Kidney (tissue), 22 donors: ENCODE measurements at places on chromosomes 2 and 18. TPM values are rescaled to one million over a fixed set of nuclear protein-coding genes. Genes with fewer than 3 reads are reported as not detected.

Gene RAX
- polyA plus RNA-seq: not detected

Gene C2orf72
- polyA plus RNA-seq: 2.6 TPM

Gene PTPRM
- polyA plus RNA-seq: 52.4 TPM

Gene HOXD13
- not detected for polyA plus RNA-seq

Gene IL36G
- polyA plus RNA-seq: 1.7 TPM

Gene EMILIN1
- polyA plus RNA-seq: 32.1 TPM

Gene LOXHD1
- not detected for polyA plus RNA-seq

Gene MSH6
- 13.3 TPM for polyA plus RNA-seq

Gene MYO3B
- 3.5 TPM for polyA plus RNA-seq

Gene ADCYAP1
- 1.8 TPM for polyA plus RNA-seq

Gene CYP27C1
- polyA plus RNA-seq: not detected

Gene TMEM169
- 1.6 TPM for polyA plus RNA-seq

Gene EGR4
- not detected for polyA plus RNA-seq

Gene RIT2
- polyA plus RNA-seq: not detected

Gene PAIP2B
- polyA plus RNA-seq: 10.6 TPM

Gene VPS54
- polyA plus RNA-seq: 17.4 TPM

Gene TMEM17
- polyA plus RNA-seq: 4.2 TPM

- DNase-seq: no peak
- peaks cover 8% of the 10 kb centered on the region for H3K4me1 ChIP-seq
- H3K4me3 ChIP-seq: peak overlapping the region; percentile 93
- no peak overlapping the region for H3K27ac ChIP-seq
Observed at GRCh38 chr18:2572171-2572569, 813 bp downstream of the NDC80 start.

DNA sequence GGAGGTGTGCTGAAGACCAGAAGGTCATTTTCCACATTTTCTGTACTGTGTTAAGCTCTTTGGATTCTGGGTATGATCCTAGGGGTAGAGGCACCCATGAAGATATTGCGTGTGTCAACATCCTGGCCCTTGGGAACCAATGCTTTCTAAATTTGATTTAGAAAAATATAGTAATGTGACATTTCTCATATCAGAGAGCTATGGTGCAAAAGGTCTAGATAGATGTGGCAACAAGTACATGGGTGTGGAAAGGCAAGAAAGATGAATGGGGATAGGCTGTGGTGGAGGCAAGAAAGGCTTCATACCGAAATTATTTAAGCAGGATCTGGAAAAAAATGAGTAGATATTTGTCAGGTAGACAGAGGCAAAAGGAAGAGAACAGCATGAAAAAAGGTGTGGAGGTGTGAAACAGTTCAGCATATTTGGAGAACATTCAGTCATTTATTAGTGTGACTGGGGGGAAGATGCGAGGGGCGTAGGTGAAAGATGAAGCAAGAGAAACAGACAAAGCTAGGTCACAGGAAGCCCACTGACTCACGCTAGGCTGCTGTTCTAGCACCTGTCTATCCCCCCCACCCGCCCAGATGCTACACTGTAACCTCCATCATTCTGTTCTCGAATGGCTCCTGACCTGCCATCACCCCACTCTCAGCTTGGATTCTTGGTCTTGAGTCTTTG is 11.7 kb downstream of the DOK1 start:
- no peak overlapping the region for H3K4me3 ChIP-seq
- H3K4me1 ChIP-seq: no peaks in the 10 kb centered on the region
- DNase-seq: no peak

DNA sequence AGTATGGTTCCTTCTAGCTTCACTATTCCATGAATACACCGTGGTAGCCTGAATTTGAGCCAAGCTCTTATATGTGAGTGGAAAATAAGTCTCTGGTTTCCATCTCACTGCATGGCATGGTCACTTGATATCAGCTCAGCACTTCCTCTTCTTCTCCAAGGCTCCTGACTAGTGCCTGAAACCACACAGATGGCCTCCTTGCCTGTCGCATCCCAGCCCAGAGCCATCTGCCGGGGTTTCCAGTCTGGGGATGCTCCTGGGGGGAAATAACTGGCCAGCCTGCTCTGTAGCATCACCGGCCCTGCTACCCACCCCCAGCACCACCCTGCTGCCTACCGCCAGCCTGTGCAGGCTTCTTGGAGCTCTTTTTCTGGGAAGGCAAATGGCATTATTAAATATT is 7.7 kb upstream of the MARCHF4 start:
- no peak for DNase-seq
- no peak overlapping the region for H3K27ac ChIP-seq
- H3K4me1 ChIP-seq: no peaks in the 10 kb centered on the region
- no peaks in the 10 kb centered on the region for H3K27me3 ChIP-seq
- H3K4me3 ChIP-seq: no peak overlapping the region
- no peaks in the 10 kb centered on the region for H3K36me3 ChIP-seq

DNA sequence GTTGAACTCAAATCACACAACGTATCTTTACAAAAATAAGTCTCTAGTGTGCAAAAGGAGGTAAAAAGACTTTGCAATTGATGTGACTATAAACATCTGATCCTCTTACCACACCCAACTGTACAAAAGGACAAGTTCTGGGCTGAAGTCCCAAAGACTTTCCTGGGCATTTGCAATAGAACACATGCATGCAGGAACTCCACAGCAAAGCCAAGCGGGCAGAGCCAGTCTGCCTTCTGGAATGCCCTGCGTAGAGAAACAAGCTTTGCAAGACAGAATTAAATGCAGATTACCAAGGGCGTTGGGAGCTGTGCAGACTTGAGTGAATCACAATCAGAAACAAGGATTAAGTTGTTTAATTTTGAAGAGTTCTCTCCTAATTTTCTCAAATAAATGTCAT is 208.4 kb upstream of the ZNF521 start:
- no peak for DNase-seq
- H3K27ac ChIP-seq: no peak overlapping the region
- H3K27me3 ChIP-seq: no peaks in the 10 kb centered on the region
- H3K36me3 ChIP-seq: no peaks in the 10 kb centered on the region
- no peaks in the 10 kb centered on the region for H3K4me1 ChIP-seq

DNA sequence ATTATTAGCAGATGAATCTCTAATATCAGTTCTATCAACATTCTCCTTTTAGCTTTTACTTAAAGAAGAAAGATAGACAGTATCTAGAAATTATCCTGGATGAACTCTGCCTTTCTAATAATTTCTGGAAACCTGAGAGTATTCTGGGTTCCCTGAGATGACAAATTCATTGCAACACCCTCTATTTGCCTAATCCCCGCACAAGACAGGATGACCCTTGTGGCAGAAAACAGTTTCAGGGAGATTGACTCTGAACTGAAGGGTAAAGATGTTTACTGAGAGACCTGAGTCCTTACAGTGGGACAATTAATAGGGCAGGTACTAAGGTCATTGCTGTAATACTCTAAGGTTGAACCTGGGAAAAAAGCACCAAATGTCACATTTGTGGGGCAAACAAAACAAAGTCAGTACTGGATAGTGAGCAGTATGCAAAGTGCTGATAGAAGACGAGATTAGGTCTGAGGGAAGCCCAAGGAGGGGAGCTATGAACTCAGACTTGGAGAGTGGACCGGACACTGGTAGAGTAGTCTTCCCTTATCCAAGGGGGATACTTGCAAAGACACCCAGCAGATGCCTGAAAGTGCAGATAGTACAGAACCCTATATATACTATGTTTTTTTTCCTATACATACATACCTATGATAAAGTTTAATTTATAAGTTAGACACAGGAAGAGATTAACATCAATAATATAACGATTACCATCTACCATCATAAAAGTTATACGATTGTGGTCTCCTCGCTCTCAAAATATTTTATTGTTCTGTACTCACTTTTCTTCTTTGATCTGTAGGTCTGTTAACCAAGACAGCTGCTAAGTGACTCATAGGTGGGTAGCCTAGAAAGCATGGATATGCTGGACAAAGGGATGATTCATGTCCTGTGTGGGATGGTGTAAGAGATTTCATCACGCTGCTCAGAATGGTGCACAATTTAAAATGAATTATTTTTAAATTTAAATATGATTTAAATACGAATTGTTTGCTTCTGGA is 148.3 kb upstream of the KLHL14 start:
- no peak overlapping the region for H3K4me3 ChIP-seq
- H3K27ac ChIP-seq: no peak overlapping the region
- no peaks in the 10 kb centered on the region for H3K4me1 ChIP-seq
- no peak for DNase-seq

GRCh38 chr2:170715932-170716777 is 1.0 kb downstream of the SP5 start:
- no peak overlapping the region for H3K27ac ChIP-seq
- no peaks in the 10 kb centered on the region for H3K36me3 ChIP-seq
- no peak overlapping the region for H3K4me3 ChIP-seq
- DNase-seq: no peak
- H3K4me1 ChIP-seq: no peaks in the 10 kb centered on the region

GRCh38 chr18:59426855-59427254 is 67.8 kb upstream of the LMAN1 start:
- no peaks in the 10 kb centered on the region for H3K4me1 ChIP-seq
- DNase-seq: no peak

- peak overlapping the region; percentile 44 for H3K4me3 ChIP-seq
- no peaks in the 10 kb centered on the region for H3K36me3 ChIP-seq
- DNase-seq: no peak
Observed at GRCh38 chr18:5542515-5543035, 1.2 kb downstream of the EPB41L3 start.

GRCh38 chr2:193333539-193333938 is 1138.8 kb upstream of the TMEFF2 start:
- no peak overlapping the region for H3K4me3 ChIP-seq
- no peaks in the 10 kb centered on the region for H3K27me3 ChIP-seq
- no peak overlapping the region for H3K27ac ChIP-seq
- no peaks in the 10 kb centered on the region for H3K36me3 ChIP-seq
- no peak for DNase-seq
- no peaks in the 10 kb centered on the region for H3K4me1 ChIP-seq

DNA sequence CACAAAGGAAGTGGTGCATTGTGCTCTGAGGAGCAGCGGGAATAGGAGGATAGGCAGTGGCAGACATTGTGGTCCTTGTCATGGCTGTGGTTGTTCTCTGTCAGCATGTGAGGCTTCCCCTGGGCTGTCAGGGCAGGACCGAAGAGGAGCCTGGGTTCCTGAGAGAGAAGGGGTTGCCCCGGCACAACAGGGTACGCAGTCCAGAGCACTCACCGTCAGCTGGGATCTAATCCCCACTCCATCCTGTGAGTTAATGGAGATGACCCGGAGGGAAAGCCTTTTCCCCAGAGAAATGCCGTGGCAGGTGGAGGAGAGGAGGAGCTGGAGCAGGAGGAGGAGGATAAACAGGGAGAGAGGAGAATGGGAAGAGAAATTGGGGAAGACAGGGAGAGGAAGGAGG is 396.7 kb upstream of the HS6ST1 start:
- no peak overlapping the region for H3K4me3 ChIP-seq
- no peaks in the 10 kb centered on the region for H3K27me3 ChIP-seq
- H3K4me1 ChIP-seq: no peaks in the 10 kb centered on the region
- no peak overlapping the region for H3K27ac ChIP-seq
- no peak for DNase-seq

GRCh38 chr2:168708080-168708479 is 94.4 kb upstream of the NOSTRIN start:
- H3K4me1 ChIP-seq: no peaks in the 10 kb centered on the region
- no peak for DNase-seq
- no peaks in the 10 kb centered on the region for H3K36me3 ChIP-seq
- no peak overlapping the region for H3K27ac ChIP-seq
- H3K27me3 ChIP-seq: no peaks in the 10 kb centered on the region

DNA sequence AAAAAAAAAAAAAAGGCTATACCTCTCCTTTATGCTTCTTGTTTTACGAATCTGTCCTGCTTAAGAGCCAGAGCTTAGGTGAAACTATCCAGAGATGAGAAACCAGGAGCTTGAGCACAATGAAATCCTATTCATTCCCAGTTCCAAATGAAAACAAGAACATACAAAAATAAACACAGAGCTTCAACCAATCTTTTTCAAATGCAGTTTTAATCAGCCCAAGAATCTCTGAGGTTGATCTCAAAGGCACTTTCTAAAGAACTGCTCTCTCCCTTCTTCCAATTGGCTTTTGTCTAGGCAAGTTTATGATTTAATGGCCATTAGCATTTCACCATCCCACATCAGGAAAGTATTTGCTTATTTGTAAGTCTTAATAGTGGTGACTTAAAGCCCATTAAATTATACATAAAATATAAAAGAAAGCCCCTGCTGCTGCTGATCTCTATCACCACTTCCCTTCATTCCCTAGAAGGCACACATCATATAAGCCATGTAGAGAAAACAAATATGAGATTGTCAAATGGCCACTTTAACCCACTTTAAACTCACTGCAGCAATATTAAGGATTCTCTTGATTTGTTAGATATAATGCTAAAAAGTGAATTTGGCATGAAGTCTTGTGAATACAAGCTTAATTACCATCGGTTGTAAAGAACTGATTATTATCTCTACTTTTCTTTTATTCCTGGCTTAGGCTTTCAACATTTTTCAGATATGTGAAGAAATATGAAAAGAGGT is 29.3 kb upstream of the SCN9A start:
- H3K27ac ChIP-seq: no peak overlapping the region
- no peak for DNase-seq
- H3K4me1 ChIP-seq: no peaks in the 10 kb centered on the region
- no peak overlapping the region for H3K4me3 ChIP-seq
- H3K27me3 ChIP-seq: no peaks in the 10 kb centered on the region
- H3K36me3 ChIP-seq: no peaks in the 10 kb centered on the region

GRCh38 chr2:74944987-74945787 is 13.3 kb upstream of the POLE4 start:
- no peaks in the 10 kb centered on the region for H3K36me3 ChIP-seq
- H3K4me3 ChIP-seq: no peak overlapping the region
- DNase-seq: no peak

DNA sequence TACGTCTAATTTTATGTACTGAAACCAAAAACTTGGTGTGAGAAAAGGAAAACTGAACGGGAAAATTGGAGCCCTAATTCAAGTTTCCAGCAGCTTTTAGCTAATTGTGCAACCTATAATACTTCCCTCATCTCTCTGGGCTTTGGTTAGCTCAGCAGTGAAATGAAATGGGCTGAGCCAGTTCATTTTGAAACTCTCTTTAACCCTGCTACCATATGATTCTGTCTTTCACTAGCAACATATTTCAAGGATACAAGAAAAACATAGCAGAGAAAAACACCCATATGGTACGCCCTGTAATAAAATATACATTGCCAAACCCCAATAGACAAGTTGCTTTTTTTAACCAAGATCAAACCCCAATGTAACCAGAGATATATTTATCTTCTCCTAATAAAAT is 799 bp downstream of the SYT4 start:
- no peak for DNase-seq
- H3K4me3 ChIP-seq: no peak overlapping the region
- no peak overlapping the region for H3K27ac ChIP-seq
- H3K36me3 ChIP-seq: no peaks in the 10 kb centered on the region
- H3K4me1 ChIP-seq: no peaks in the 10 kb centered on the region

- H3K27me3 ChIP-seq: no peaks in the 10 kb centered on the region
- no peak overlapping the region for H3K4me3 ChIP-seq
- DNase-seq: no peak
Observed at GRCh38 chr18:23521271-23521670, 18.0 kb downstream of the RMC1 start.

- H3K27ac ChIP-seq: no peak overlapping the region
- H3K4me1 ChIP-seq: no peaks in the 10 kb centered on the region
- H3K27me3 ChIP-seq: no peaks in the 10 kb centered on the region
- no peaks in the 10 kb centered on the region for H3K36me3 ChIP-seq
- no peak for DNase-seq
Observed at GRCh38 chr2:118668431-118669424, 178.7 kb downstream of the EN1 start.

- H3K27ac ChIP-seq: no peak overlapping the region
- DNase-seq: no peak
- H3K4me3 ChIP-seq: no peak overlapping the region
- no peaks in the 10 kb centered on the region for H3K27me3 ChIP-seq
Observed at GRCh38 chr2:219658196-219658846, 30.9 kb downstream of the SLC4A3 start.

- no peak for DNase-seq
- H3K36me3 ChIP-seq: no peaks in the 10 kb centered on the region
- no peaks in the 10 kb centered on the region for H3K4me1 ChIP-seq
Observed at GRCh38 chr2:193276560-193276959, 1081.8 kb upstream of the TMEFF2 start.
